ENCODE measurements at places on chromosomes 2 and 18.

- no peak for DNase-seq
These were observed 22.6 kb downstream of the EIF4E2 start for GRCh38 chr2:232573042-232573441.

DNA sequence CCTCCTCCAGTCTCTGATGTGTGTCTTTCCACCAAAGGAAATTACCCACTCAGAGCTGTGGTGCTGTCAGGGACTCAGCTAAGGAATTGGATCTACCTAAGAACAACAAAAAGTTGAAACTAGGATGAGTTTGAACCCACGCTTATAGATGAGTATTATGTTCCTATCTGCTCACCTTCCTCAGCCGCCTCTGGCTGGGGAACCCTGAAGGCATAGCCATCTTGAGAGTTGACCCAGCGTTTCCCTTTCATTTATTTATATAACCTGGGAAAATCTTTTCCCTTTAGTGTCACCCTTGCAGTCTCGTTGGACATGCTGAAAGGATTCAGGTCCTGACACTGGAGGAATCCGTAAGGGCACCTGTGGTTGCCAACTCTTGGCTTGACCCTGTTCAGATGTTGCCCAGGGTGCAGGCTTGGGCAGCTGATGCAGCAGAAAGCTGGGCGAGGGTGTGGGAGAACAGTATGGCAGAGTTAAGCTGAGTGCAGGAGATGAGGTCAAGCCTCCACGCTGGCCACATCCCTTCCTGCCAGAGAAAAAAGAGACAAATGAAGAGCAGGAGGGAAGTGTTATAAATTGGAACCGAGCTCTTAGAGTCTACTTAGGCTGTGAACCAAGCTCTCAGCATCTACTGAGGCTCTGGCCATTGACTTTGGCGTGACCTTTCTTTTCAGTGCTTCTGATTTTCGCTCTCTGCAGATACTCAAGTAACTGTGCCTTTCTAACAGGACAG lies 1.9 kb downstream of the CDH20 start:
- no peak for DNase-seq

DNA sequence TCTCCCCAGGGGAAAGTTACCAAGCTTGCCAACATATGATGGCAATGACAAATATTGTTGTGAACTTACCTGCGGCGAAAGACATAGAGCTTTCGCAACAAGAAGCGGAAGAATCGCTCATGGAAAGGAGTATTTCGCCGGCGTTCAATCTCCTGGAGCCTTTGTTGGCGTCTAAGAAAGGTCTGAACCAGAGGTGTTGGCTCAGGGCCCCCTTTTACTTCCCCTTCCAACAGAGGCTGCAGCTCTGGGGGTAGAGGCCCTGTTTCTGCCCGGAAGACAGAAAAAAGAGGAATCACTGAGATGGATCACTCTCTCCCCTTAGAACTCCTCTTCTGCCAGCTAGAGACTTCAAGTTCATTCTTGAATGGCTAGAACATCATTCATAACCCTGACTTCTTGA lies 10.8 kb downstream of the GGCX start:
- DNase-seq, result no peak

DNA sequence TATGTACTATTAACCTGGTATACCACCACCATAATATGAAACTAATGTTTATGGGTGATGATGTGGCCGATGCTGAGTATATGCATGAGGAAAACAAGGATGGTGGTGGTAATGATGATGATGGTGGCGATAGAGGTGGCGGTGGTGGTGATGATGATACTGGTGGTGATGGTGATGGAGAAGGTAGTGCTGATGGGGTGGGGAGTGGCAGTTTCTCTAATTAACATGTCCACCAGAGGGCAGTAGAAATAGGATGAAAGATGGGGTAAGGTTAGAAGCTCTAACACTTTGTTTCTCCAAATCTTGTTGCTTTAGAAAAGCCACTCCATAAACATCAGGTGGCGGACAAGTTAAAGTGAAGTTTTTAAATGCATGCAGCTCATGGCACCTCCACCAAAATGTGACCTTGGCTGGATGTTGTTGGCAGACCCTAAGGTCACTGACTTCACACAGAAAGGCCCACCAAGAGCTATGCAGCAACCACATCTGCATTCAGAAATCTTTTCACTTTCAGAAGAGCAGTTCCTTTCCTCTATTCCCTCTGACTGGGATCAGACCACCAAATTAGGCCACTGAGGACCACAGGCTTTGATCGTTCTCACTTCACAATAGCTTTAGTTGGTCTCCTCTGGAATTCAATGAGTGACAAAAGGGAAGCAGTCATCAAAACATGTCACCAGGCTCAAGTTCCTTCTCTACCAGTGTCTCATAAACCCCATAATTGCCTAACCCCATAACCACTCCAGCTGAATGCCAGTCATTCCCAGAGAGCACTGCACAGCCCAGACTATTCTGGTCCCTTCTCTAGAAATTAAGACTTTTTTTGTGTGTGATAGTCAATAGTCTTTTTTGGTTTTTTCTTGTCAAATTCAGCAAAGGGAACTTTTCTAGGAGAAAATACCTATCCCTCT lies 7.5 kb upstream of the BCL11A start:
- no peak for DNase-seq

DNA sequence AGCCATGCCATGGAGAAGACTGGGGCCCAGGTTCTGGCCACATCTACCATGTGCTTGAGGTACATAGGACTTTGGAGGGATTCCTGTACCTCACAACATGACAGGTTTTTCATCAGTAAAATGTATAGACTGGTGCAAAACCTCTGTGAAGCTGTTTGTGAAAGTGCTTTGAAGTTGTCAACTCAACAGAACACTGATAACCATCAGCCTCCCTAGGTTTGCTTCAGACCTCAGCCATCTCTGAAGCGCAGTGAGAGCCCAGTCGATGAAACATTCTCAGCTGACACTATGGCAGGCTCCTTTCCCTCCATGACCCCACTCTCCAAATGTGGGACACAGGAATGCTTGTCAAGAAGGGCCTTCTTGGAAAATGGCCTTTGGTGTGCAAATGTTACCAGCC lies 38.6 kb downstream of the STK25 start:
- DNase-seq, result no peak

DNA sequence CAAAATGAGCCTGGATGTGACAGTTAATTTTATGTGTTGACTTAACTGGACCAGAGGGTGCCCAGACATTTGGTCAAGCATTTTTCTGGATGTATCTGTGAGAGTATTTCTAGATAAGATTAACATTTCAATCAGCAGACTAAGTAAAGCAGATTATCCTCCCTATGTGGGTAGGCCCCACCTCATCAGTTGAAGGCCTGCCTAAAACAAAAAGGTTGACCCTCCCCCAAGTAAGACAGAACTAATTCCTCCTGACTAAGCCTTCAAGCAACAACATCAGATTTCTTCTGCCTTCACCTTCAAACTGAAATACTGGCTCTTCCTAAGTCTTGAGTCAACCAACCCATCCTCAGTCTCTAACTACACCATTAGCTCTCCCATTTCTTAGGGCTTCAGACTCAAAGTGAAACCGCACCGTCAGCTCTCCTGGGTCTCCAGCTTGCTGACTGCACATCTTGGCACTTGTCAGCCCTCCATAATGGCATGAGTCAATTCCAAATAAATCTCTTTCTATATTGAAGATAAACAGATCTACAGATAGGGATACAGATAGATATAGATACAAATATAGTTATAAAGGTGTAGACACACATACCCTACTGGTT lies 47.9 kb downstream of the MEMO1 start:
- DNase-seq, result no peak

DNA sequence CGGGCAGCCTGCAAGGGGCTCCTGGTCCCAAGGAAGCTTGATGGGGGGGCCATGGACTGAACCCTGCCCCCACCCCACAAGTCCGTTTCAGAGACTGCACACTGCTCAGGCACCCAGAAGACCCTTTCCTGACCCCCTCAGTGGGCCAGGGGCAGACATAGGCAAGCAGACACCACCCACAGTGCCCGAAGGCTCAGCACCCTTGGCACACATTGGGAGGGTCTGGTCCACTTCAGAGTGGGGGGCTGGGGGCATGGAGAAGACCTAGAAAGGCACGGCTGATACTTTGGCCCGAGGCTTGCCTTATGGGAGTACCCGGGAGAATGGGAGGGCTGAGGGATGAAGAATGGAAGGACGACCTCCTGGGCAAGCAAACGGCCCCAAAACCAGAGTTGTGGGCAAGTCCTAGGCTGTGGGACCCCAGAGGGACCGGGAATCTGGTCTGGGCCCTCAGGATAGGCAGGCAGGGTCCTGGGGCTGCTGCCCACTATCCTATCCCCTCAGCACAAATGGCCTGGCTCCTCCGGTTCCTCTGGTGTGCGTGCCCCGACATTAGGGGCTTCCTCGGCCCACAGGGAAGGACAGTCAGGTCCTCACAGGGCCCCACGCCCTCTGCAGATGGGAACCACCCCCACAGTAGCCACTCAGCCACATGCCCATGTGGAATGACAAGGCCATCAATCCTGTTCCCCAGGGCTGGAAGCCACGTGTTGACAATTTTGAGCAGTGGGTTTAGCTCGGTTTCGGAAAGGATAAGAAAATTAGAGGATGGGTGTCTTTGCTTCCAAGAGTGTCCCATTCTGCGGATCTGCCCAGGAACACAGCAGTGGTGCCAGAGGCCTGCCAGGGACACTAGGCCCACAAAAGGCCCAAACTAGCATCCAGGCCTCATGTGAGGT lies 15.0 kb upstream of the GPC1 start:
- no peak for DNase-seq

- no peak for DNase-seq
These were observed 563.2 kb downstream of the RNF144A start for GRCh38 chr2:7480431-7480830.

DNA sequence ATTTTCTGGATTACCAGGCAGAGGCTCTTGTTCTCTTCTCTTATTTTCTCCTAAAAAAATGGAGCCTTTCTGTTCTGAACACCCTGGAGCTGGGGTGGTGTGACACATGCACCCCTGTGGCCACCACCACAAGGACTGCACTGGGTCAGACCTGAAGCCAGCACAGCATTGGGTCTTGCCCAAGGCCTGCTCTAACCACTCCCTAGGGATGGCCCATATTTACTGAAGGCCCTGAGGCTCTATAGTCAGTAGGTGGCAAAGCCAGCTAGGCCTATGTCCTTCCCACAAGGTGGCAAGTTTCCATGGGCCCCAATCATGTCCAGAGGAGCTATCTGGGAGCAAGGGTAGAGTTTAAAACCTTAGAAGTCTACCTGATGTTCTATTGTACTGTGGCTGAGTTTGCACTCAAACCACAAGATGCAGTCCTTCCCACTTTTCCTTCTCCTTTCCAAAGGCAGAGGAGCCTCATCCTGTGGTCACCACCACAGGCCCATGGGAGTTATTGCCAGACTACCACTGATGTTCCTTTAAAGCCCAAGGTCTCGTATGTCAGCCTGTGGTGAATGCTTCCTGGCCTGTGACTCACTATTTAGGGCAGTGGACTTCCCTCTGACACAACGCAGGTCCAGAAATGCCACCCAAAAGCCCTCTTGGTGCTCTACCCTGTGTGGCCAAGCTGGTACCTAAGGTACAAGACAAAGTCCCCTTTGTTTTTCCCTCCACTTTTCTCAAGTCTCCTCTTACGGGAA lies 15.0 kb upstream of the FMNL2 start:
- DNase-seq, result no peak
